T-helper 2 cell (primary cell): ENCODE measurements at places on chromosomes 16 and 17.

DNA sequence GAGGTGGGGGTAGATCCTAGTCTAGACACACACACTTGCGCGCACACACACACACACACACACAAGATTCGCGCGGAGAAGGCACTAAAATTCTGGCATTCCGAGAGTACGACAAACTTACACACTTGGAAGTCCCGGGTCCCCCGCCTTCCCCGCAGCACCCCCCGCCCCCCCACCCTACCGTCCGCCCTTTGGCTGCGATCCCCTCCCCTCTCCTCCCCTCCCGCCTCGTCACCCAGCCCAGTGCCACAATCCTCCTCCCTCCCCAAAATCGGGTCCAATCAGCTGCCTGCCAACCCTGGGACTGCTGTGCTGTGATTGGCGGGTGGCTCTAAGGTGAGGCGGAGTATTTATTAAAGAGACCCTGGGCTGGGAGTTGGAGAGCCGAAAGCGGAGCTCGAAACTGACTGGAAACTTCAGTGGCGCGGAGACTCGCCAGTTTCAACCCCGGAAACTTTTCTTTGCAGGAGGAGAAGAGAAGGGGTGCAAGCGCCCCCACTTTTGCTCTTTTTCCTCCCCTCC is at the start of gene SOX9:
TSS of gene SOX9 (plus strand) at position 379 of the 522 bp plus-strand sequence. CDS start 372 bp downstream, outside the sequence.
- no peak for DNase-seq

DNA sequence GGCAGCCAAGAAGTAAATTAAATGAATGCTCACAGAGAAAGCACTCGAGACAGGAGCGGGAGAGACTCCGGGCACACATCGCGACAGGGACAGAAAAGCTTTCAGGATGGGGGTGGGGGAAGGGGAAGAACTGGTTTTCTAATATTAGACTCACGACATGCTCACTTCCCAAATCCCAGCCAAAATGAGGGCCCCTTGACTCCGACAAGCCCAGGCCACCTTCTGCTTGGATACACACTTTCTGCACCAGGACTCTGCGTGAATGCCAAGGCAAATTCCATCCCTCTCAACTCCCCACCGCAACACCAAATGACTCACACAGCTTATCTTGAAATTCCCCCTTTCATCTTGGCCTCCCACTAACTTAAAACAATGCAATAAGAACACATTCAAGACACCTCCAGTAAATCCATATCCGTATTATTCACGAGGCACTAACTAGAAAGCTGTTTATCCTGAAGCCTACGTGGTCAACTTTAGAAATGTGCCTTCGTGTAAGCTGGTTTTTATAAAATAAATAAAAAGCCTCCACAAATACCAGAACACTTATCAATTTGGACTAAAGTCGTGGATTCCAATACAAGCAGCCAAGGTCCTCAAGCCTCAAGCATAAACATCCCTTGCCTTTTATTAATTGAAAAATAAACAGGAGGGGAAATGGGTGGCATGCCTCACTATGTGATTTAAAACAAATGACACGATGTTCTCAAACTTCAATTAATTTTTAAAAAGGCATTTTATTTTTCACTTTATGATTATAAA is 46.1 kb downstream of the NXN start:
- no peak for DNase-seq

GRCh38 chr16:27920391-27920891 is 143.1 kb downstream of the GSG1L start:
- no peak for DNase-seq

GRCh38 chr16:23941963-23942564 is 106.3 kb downstream of the PRKCB start:
- no peak for DNase-seq
